Activated effector memory CD4-positive, alpha-beta T cell treated with anti-CD3 and anti-CD28 coated beads, Interleukin-2, amount 50 U/mL, for 16 hours (primary cell): ENCODE measurements at places on chromosomes 1 and 21.

DNA sequence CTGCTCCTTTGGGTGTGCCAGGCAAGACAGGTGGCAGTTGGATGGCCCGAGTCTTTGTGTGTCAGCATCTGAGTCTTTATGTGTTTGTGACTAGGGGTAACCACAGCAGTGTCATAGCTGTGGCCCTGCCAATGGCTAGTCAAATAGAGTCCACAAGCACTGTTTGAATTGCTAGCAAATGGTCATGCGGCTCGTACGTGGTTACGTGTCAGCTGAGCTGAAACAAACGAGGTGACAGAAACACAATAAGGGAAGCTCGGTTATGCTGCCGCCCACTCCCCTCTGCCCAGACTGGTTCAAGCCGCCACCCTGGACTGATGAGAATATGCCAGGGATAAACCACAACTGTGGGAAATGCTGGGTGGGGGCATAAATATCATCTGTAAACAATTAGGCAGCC lies 174.3 kb upstream of the LMO4 start:
- DNase-seq = no peak

DNA sequence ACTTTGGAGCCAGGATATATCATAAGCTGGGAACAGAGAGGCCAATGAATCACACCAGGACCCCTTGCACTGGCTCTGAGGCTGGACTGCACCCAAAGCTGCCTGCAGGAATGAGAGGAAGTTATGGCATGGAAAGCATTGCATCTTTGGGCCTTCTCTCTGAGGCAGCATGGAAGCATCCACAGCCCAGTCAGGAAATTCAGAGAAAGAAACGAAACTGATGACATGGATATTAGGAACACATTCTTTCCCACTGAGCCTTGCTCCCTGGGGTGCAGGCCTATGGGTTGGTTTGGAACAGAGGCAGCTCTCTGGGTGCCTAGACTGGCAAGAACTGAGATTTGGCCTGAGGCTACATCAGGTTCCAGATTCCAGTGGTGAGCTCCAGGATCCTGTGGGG lies 98.6 kb downstream of the NGF start:
- no peak for DNase-seq

DNA sequence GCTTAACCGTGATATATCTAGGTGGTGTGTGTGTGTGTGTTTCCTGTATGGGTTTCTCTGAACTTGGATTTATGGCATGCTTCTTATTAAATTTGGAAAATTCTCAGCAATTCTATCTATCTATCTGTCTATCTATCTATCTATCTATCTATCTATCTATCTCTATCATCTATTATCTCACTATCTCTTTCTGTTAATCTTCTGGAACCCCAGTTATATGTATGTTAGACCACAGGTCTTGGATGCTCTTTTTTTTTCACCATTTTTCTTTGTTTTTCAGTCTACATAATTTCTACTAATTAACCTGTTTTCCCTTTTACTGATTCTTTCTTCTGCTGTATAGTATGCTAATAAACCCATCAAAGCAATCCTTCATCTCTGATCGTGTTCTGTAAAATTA lies 538.0 kb downstream of the PTPRU start:
- no peak for DNase-seq

- DNase-seq = no peak
Observed at GRCh38 chr1:160432371-160432786, 32.0 kb downstream of the VANGL2 start.

DNA sequence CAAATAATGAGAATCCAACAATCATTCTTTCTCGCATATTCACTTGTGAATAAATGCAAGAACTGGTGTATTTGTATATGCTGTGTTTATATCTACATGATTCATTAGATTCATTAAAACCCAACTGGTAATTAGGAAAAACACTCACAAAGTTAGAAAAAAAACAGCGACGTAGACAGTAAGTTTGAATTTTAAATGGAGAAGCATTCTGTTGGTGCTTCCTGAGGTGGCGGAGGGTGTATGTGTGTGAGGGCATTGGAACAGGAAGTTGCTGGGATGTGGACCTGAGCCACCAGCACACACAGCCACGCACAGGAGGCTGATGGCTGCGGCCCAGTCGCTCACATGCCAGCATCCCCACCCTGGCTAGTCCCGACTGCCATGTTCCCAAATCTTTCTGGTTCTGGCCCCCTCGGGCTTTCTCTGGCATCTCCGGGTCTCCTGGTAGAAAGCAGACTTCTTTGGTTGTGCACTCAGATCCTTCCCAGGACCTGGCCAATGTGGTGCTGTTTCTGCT lies 121.6 kb upstream of the IRF2BP2 start:
- peak; percentile 69 for DNase-seq

GRCh38 chr1:180927348-180927747 lies 14.7 kb downstream of the KIAA1614 start:
- DNase-seq = no peak
